ENCODE measurements at places on chromosomes 7 and 10. TPM values are rescaled to one million over a fixed set of nuclear protein-coding genes. Genes with fewer than 3 reads are reported as not detected.

- no peak for DNase-seq
Measured at GRCh38 chr7:46948716-46949115, 633.2 kb downstream of the TNS3 start.

GRCh38 chr7:5526100-5526905 is 102.7 kb upstream of the TNRC18 start:
- peak; percentile 44 for DNase-seq

DNA sequence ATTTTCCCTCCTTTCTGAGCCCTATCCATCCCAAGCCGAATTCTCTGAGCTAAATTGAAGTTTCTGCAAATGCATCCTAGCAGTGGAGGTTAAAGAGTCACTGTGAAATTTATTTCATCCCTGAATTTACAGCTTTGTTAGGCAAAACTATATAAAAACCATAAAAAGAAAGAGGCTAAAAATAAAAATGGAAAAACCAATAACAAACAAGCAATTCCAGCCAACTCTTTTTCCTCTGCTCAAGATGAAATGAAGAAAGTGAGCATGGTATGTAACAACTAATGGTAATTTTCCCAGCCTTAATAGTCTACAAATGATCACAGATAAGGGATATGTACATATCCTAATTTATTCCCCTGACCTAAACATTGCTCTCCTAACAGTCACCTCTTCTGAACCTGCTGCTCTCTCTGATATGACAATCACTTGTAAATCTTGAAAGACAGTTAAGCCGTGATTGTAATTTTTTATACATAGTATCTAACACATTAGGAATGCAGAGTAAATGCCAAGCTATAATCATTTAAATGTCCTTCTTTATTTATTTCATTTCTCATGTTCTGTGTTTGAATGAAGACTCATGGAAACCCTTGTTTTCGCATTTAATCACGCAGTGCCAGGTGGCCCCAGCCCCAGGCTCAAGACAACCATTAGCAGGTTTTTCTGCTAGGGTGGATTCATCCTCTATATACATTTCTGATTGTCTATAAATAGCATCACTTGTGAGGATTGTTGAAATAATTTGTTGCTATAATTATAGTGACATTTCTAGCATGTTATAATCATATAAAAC is 48.6 kb upstream of the NRP1 start:
- DNase-seq: no peak

- no peak for DNase-seq
Measured at GRCh38 chr7:93021748-93022147, 96.0 kb downstream of the SAMD9 start.

DNA sequence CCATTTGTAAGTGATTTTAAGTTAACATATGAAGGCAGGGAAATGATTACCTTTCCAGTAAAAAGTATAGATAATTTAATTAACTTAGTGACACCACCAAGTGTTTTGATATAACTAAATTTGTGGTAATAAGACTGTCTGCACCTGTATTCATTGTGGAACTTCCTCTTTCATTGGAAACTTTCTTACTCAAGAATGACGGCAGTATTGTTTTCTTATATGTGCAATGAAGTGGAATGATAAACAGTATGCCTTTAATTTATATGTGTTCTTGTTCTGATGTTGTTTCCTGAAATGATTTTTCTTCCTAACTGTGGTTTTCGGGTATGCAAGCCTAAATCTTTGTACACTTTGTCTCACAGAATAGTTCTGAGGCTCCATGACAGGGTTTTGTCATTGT is 46.4 kb downstream of the CASD1 start:
- no peak for DNase-seq

GRCh38 chr7:95213809-95214492 is 110.4 kb downstream of the PON1 start:
- DNase-seq: no peak

GRCh38 chr10:101219946-101220451 is 9.3 kb downstream of the LBX1 start:
- DNase-seq: no peak

DNA sequence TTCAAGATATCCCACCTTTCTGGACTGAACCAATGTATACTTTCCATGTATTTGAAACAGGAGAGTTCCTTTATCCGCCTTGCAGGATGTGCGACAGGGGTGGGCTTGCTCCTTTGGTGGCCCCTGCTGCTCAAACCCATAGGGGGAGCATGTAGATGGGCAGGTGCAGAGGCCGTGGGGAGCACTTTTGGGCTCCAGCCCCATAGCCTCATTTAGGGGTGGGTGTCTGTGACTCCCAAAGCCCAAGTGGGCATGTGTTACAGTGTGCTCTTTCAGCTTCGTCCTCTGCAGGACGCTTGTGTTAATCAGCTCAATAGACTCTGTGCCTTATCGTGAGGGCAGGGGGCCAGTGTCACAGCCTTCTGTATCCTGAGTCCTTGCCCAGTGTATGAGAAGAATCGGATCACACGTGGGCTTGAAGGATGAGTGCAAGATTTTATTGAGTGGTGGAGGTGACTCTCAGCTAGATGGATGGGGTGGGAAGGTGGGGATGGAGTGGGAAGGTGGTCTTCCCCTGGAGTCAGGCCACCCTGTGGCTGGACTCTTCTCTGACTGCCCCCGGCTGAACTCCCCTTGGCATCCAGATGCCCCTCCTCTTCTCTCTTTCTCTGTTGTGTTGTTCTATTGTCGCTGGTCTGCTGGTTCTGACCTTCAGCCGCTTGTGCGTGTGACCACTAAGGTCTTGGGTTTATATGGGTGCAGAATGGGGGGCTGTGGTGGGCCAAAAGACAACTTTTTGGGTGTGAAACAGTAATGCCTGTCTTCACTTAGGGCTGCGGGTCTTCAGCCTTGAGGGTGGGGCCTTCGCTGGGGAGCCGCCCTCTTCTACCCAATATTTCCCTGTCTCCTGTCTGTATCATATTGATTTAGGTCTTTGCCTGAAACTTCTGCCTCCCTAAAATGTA is 262.2 kb downstream of the GLRX3 start:
- no peak for DNase-seq

DNA sequence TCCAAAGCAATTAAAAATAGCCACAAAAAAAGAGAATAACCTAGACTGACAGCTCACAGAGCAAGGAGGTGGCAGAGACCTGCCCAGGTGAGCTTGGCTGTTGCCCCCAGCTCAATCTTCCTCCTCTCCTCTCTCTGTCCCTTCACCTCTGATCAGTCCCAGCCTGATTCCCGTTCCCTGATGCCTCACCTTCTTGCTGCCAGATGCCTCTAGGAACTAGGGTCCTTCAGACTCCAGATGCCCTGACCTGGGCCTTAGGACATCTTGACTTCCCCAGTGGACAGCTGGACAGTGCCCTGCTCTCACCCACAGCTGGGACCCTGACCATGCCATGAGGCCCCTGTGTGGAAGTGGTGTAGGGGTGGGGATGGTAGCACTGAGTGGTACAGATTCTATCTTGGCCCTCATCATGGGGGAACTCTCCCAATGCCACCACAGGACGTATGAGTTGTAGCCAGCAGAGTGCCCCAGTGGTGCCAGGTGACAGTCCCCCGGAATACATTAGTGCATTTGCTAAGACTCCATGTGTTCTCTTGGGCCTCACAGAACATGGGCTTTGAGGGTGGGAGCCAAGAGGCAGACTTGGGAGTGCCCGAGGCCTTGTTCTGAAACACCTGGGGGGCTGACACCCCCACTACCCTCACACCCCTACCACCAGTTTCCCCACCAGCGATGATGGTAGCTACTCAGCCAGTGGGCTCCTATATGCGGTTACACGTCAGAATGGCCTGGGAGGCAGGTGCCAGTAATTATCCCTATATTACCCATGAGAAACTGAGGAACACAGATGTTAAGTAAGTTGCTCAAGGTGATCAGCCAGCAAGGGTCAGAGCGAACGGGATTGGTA is 2.0 kb downstream of the DEPP1 start:
- DNase-seq: no peak

- DNase-seq: no peak
Measured at GRCh38 chr7:103141753-103142404, 7.0 kb downstream of the NAPEPLD start.

DNA sequence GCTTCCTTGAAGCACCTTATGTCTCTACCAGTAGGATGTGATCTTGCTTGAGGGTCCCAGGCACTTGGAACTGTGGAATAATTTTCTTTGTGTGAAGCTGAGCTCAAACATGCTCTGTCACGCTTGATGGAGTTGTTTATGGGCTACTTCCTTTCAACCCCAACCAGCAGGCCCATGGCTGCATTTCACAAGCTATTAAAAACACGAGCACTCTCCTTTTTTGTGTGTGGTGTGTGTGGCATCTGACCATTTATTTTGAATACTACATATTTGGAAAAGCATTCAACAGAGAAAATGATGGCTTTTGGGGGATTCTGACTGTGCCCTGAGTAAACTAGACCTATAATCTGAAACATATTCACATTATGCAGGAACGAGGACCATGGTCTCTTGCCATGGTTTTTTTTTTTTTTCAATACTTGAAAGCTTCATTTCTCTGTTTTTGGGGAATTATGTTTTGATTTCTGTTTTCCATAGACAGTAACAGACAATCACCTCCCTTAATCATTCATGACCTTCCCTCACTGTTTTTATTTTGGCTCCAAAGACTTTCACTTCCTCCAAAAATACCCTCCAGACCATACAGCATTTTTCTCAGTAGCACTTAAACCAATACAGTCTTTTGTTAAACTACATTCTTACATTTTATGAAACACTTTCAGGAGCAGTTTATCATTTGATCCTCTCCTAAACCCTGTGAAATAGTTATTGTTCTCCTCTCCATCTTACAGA is 233.6 kb upstream of the BMPER start:
- no peak for DNase-seq

DNA sequence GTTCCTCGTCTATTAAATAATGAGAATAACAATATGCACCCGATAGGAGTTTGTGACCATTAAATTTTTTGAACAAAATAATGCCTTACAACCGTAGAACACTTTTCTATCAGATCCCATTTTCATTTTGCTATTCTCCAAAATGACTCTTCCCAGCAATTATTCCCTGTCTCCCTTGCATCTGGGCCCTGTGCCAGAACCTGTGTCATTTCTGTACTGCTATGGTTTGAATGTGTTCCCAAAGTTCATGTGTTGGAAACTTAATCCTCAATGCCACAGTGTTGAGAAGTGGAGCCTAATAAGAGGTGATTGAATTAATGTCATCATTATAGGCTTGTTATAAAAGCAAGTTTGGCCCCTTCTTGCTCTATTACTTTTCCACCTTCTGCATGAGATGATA is 33.2 kb upstream of the SMNDC1 start:
- no peak for DNase-seq

GRCh38 chr10:19194866-19195265 is 146.3 kb downstream of the MALRD1 start:
- DNase-seq: no peak

DNA sequence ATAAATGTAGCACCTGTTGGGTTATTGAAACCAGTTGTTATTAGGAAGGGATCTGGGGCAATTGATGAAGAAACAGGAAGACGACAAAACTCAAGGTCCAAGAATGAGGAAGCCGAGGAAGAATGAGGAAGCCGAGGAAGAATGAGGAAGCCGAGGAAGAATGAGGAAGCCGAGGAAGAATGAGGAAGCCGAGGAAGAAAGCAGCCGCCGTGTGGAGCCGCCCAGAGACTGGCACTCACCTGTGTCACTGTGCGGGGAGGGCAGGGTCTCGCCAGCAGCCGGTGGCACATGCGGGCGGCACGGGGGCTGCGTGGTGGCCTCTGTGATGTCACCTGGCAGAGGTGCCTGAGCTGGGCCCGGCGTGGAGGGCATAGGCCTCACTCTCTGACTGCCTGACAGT is 71.1 kb upstream of the CFAP46 start:
- no peak for DNase-seq

DNA sequence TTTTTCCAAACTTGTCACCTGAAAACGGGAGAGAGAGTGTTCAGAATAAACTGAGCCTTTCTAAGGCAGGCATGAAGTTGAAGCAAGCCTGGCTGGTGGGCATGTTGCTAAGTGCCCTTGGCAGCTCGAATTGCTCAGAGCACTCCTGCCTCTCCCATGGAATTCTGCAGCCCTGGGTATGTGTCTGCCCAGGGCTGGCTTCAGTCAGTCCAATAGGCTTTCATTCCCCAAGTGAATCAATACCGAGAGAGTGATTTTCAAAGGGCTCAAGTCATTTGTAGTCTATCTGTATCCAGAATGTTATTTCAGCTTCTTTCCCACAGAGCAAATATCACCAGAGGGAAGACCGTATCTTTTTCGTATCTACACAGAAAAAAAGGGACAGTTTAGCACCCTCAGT is 415.5 kb upstream of the COBL start:
- no peak for DNase-seq

DNA sequence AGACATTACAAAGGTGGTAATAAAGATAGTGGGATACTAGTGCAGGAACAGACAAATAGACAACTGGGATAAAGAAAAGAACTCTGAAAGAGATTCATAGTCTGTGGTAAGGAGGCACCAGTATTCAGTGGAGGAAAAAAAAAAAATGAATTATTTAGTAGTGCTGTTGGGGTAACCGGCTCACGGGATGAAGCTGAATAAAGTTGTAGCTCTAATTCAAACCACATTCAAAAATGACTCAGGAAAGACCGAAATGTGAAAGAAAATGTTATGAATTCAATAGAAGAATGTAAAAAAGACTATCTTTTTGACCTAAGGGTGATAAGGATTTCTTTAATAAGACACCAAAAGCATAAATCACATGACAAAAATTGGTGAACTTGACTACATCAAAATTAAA is 83.1 kb upstream of the HABP2 start:
- DNase-seq: no peak

- DNase-seq: no peak
Measured at GRCh38 chr7:39095875-39096619, 118.3 kb downstream of the POU6F2 start.

DNA sequence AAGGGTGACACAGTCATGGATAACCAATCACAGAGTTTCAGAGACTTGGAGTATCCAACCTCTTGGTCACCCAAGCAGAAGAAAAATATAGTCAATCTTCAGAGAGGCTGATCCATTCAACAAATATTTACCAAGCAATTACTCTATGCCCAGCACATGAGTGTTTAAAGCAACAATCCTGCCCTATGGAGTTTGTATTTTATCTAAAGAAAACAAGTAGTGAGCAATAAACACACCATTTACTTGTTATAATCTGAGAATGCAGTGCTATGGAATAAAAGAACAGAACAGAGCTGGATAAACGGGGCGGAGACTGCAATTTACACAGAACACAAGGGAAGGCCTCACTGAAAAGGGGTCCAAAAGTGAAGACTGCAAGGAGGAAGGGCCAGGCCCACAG is 63.8 kb downstream of the GRB10 start:
- no peak for DNase-seq

GRCh38 chr7:105149827-105150226 is 135.8 kb downstream of the KMT2E start:
- no peak for DNase-seq

Gene HACD1
- total RNA-seq: 12.1 TPM

Gene TM9SF3
- total RNA-seq: 165 TPM

Data from prostate gland (tissue), 2 donors.